Bronchial epithelial cell (primary cell): ENCODE measurements at places on chromosomes 4 and X. TPM values are rescaled to one million over a fixed set of nuclear protein-coding genes. Genes with fewer than 3 reads are reported as not detected.

Gene GPR143
- 0.51 and 0.79 TPM in 2 replicates for total RNA-seq

Gene ATP2B3
- total RNA-seq, result not detected in 2 replicates

Gene SMPX
- total RNA-seq, result not detected in 2 replicates

Gene ENPP6
- total RNA-seq, result not detected in 2 replicates

Gene TSPAN7
- 1.1 and 1.3 TPM in 2 replicates for total RNA-seq

Gene CPLX1
- not detected in 2 replicates for total RNA-seq

Gene TEX13B
- not detected in 2 replicates for total RNA-seq

Gene MORF4L2
- total RNA-seq, result 414 and 422 TPM in 2 replicates

Gene PPP2R2C
- 1.1 and 3.1 TPM in 2 replicates for total RNA-seq

Gene SOWAHB
- 15.0 and 21.1 TPM in 2 replicates for total RNA-seq

Gene MTNR1A
- 0.26 and 0.38 TPM in 2 replicates for total RNA-seq

Gene CT45A5
- not detected in 2 replicates for total RNA-seq

Gene CXorf51A
- total RNA-seq, result not detected in 2 replicates

Gene PCDH10
- under 0.01 TPM in 2 replicates for total RNA-seq

Gene HPGD
- total RNA-seq, result 4.2 and 13.6 TPM in 2 replicates

Gene SPIN2B
- total RNA-seq, result 0.79 and 5.2 TPM in 2 replicates

Gene NEXMIF
- under 0.01 TPM in 2 replicates for total RNA-seq

Gene GC
- not detected in 2 replicates for total RNA-seq

Gene MAP3K15
- under 0.01 TPM in 1 of 2 replicates, not detected in the other for total RNA-seq

Gene ZNF275
- 3.6 and 3.9 TPM in 2 replicates for total RNA-seq

Gene CACNA1F
- under 0.01 TPM in 2 replicates for total RNA-seq

Gene TLR8
- not detected in 2 replicates for total RNA-seq

Gene RP2
- total RNA-seq, result 16.1 and 16.6 TPM in 2 replicates

Gene ZDHHC15
- not detected in 2 replicates for total RNA-seq

Gene FDCSP
- total RNA-seq, result not detected in 2 replicates

Gene NOCT
- 8.4 and 12.0 TPM in 2 replicates for total RNA-seq

Gene MUC7
- not detected in 2 replicates for total RNA-seq

Gene PDS5A
- total RNA-seq, result 50.7 and 51.9 TPM in 2 replicates

Gene STOX2
- 1.3 and 2.4 TPM in 2 replicates for total RNA-seq

Gene ETDB
- total RNA-seq, result not detected in 2 replicates

Gene RTL3
- total RNA-seq, result not detected in 2 replicates

Gene GAGE12F
- not detected in 2 replicates for total RNA-seq

Gene CSAG2
- total RNA-seq, result not detected in 2 replicates

Gene ARHGAP6
- under 0.01 and 0.38 TPM in 2 replicates for total RNA-seq

Gene MAGEE2
- not detected in 2 replicates for total RNA-seq

Gene PAGE2
- not detected in 2 replicates for total RNA-seq

Gene GATB
- total RNA-seq, result 11.1 and 14.0 TPM in 2 replicates

Gene NKX3-2
- total RNA-seq, result under 0.01 TPM in 1 of 2 replicates, not detected in the other

Gene ATP7A
- total RNA-seq, result 2.4 and 3.1 TPM in 2 replicates

Gene AWAT2
- total RNA-seq, result not detected in 2 replicates

Gene IL1RAPL1
- not detected in 2 replicates for total RNA-seq

Gene EPHA5
- total RNA-seq, result under 0.01 TPM in 1 of 2 replicates, not detected in the other

Gene GPR50
- not detected in 2 replicates for total RNA-seq

Gene SLITRK4
- under 0.01 TPM in 2 replicates for total RNA-seq
